ENCODE measurements at places on chromosomes 16 and 17.

DNA sequence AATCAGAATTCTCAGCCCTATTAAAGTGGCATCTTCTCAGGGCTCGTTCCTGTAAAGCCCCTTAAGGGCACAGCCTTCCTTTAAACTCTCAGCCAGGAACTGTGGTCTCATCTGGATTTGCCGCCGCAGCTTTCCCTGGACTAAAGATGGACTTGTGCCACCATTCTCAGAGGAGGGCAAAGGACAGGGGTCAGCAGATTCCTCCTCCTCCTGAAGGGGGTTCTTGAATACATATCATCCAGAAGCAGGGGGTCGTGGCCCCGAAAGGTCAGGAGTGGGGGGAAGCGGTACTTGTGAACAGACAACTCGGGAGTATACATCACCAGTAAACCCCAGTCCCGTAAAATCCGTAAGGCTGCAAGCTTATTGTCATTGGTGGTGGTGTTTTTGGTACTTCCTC, 174.8 kb downstream of the RPTOR start:
- DNase-seq, result no peak

GRCh38 chr17:50265212-50265611, 9.1 kb upstream of the TMEM92 start:
- DNase-seq, result no peak

DNA sequence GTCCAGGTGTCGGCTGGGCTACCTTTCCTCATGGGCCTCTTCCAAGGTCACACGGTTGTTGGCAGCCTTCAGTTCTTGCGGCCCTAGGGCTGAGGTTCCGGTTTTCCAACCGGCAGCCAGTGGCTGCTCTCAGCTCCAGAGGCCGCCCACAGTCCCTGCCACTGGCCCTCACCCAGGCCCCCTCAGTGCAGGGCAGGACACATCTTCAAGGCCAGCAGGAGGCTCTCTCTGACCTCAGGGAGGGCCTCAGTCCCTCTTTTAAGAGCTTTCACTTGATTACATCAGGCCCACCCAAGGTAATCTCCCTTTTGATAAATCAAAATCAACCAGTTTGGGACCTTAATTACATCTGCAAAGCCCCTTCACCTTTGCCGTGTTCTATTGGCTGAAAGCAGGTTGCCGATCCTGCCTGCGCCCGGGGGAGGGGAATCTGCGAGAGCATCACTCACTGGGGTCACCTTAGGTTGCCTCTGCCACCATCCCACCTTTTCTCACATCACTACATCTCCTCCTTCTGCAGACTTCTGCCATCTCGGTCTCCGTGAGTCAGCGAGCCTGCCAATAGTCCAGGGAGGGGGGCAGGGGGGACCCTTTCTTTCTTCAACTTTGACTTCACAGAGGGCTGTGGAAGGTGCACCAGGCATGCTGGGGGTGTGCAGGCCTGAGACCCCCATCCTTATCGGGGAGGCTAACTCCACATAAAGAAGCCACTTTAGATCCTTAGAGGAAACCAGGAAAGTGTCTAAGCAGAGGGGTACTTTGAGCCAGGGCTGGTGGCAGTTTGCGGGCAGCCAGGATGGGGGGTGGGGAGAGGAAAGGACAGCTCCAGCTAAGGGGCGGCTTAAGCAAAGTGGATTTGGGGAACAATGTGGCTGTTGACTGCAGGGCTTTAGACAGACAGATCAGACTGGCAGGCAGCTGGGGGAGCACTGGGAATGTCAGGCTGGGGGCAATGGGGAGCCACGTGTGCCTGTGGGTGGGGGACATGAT, 28.8 kb upstream of the NXPH3 start:
- no peak for DNase-seq

DNA sequence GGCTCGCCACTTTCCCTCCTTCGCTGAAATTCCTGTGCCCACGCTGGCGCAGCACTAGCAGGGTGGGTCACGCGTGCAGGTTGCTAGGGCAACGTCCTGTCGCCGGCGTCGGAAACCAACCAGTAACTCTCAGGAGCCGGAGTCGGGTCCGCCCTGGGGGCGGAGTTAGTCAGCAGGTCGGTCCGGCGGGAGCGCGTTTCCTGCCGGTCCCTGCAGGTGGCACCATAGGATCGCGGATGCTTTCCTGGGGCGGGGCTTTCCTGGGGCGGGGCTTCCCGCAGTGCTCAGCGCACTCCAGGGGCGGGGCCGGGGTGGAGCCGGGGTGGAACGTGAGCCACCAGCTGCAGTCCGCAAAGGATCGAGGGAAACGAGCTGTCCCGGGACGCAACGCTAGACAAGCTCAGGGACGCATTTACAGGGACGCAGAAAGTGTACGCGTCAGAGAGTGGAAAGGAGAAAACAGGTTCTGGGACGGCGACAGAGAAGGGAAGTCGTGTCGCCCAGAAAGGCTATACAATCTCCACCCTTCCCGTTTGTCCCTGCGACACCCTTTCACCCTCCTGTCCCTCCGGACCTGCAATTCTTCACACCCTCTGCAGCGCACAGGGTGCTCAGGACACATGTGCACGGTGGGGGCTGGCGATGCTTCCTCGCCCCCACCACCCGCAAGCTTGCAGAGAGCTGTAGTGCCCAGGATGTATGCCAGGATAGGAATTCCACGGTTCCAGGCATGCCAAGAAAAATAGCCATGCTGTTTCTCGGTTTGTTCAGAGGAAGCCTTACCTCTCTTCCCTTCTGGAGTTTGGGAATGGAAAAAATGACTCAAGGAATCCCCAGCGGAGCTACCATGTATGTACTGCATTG, 12.3 kb downstream of the COPZ2 start:
- peak; percentile 94 for DNase-seq

DNA sequence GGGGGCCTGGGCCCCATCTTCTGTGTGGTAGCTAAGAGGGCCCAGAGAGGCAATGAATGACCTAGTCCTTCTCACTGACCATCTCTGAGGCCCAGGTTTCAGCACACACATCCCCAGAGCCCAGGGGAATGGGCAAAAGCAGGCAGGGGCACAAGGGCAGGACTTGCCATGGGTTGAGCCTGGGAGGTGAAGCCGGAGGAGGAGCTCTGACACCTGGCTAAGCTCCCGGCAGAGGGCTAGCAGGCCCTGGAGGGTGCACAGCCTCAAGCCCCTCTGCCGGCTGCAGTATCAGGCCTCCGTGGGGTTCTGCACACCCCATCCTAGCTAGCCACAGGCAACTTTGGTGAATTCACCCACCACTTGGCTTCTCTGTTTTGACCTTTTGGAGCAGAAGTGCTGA, 5.3 kb downstream of the SRCIN1 start:
- no peak for DNase-seq

DNA sequence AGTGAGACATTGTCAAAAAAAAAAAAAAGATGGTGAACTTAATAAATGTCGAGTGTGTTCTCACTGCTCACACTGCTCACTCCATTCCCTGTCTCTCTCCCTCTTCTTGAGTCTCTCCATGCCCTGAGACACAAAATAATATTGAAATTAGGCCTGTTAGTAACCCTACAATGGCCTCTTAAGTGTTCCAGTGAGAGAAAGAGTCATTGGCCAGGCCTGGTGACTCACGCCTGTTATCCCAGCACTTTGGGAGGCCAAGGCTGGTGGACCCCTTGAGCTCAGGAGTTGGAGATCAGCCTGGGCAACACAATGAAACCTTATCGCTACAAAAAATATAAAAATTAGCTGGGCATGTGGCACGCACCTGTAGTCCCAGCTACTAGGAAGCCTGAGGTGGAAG, 16.2 kb upstream of the CSF3 start:
- no peak for DNase-seq

- DNase-seq, result no peak
Measured at GRCh38 chr16:57226701-57227621, 18.1 kb upstream of the ARL2BP start.

- DNase-seq, result no peak
Measured at GRCh38 chr16:24729951-24730815, 732 bp downstream of the TNRC6A start.

GRCh38 chr17:16962804-16963203, 9.1 kb downstream of the TNFRSF13B start:
- no peak for DNase-seq

DNA sequence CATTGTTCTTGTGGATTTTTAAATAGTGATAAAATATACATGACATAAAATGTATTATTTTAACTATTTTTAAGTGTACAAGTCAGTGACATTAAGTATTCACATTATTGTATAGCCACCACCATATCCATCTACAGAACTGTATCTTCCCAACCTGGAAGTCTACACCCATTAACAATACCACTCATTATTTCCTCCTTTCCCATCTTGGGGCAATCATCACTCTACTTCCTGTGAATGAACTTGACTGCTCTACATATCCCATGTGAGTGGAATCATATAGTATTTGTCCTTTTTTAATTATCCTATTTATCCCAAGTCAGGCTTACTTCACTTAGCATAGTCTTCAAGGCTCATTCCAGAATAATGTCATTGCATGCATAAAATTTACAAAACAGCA, 40.7 kb upstream of the MMP2 start:
- no peak for DNase-seq

GRCh38 chr17:7046127-7046724, 2.3 kb upstream of the SLC16A11 start:
- no peak for DNase-seq

DNA sequence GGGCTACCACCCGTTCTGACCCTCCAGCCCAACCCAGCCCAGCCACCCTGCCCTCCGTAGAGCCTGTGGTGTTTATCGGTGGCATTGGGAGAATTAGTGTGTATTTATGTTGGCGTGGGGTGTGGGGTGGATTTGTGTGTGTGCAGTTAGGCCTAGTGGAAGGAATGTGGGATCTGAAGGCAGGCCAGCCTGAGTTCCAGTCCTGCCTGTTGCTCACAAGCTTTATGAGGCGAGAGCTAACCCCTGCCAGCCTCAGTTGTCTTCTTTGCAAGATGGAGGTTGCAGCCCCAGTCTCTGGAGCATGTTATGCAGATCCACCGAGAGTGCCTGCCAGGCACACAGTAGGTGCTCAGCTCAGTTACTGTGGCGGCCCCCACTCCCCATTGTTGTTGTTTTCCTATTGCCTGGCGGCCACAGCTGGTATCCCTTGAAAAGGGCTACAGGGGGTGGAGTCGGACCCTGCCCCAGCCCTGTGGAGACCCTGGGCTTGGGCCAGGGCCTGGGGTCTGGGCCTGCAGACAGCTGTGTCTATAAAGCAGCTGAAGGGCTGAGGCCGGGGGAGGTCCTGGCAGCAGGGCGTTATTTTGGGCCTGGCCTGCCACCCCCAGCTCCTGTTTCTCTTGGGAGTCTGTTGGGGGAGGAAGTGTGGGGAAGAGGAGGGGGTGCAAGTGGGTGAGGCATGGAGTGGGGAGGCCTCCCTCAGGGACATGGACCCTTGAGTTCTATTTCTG, 5.1 kb downstream of the ERBB2 start:
- DNase-seq, result no peak

DNA sequence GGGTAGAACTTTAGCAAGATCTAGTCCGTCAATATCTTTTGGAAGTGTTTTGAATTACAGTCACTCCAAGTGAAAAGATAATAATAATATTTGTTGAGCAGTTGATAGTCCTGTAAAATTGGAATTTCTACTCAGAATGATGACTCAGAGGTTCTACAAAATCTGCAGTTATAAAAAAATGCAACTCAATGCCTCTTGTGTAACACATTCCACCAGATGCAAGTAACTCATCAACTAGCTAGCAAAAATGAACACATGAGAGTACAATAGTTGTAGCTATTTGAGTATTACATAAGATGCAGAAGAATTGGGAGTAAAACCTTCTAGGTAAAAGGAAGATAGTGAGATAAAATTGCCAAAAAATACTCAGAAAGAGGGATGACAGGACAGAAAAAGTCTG, 177.2 kb downstream of the CDH8 start:
- no peak for DNase-seq

DNA sequence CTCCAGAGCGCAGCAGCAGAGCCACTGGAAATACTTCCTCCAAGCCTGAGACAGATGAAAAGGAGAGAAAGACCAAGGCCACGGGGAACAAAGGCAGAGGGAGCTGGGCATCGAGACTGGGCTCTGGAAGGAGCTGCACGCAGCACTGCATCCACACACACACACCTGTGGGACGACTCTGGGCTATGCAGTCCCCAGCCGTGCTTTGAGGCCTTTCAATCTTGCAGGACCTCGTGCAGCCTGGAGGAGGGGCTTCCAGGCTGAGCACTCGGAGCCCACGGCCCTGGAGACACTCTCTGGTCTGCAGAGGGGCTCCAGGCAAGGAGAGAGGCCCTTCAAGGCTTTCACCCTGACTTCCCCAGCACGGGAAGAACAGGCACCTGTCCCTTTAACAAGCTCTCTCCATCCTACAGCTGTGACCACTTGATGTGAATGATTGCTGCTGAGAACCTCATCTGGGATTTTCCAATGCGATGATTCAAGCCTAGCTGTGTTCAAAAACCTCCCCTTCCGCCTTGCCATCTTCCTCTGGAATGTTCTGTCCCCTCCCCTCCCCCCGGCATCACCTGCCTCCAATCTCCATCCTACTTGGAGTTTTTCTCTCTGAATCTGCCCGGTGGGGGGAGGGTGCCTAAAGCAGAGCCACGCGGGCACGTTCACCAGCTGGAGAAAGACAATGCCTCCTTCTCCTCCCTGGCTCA, 37.5 kb downstream of the RBFOX3 start:
- DNase-seq, result no peak

DNA sequence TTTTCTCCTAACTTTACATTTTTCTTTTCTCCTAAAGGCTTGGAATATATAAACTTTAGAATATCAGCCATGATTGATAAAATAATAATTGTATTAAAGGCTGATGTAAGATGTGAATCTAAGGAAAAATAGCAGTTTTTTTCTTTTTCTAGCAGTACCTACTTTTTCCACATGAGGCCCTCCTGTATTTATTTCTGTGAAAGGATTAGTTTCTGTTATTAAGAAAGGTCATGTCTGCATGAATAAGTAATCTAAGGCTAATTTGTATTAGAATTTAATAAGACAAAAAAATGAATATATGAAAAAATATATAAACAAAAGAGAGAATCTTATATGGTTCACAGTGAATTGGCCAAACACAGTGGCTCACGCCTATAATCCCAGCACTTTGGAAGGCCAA, 85.3 kb downstream of the STXBP4 start:
- no peak for DNase-seq

DNA sequence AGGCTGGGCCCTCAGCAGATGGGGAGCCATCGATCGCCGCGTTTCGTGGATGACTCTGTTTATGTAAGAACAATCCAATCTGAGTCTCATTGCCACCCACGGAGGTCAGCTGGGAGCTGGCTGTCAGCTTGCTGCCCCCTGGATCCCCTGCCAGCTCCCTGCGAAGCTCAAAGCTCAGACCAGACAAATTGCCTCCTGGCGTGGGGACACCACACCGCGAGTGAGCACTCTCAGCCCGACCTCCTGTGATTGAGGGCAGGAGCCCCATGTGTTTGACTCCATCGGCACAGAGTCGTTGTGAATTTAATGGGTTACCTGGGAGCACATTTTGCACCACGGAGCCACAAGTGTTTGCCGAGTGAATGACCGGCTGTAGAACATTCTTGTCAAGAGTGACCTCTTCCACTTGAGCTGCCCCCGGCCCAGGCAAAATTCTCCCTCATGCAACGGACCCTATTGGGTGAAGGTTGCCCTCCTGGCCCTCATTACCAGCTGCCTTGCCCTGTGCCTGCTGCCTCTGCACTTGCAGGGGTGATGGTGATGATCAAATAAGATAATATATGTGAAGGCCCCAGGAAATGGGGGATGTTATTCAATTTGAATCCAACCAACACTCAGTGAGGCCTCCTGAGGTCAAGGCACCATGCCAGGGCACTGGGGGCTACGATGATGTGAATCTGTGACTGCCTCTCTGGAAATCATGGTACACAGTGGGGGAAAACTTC, 7.6 kb upstream of the GFAP start:
- no peak for DNase-seq
